Activated CD8-positive, alpha-beta memory T cell treated with anti-CD3 and anti-CD28 coated beads, Interleukin-2, amount 50 U/mL, for 4 hours (primary cell): ENCODE measurements at places on chromosomes 4 and X.

DNA sequence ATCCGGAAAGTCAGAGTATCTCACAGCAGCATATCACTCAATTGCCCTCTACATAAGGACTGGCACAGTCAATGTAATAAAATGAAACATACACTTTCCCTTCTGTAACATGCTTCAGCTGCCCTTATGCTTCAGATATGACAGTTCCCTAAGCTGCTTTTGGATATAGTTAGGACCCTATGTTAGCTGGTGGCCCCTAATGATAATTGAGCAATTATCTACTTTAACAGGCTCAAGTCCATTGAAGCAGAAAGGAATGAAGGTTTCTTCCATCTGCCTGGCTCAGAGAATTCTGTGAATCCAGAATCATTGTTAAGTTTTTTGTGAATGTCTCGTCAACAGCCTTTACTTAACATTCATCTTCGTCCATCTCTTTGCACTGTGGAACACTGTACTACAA is 951.2 kb upstream of the DIAPH2 start:
- no peak for DNase-seq

DNA sequence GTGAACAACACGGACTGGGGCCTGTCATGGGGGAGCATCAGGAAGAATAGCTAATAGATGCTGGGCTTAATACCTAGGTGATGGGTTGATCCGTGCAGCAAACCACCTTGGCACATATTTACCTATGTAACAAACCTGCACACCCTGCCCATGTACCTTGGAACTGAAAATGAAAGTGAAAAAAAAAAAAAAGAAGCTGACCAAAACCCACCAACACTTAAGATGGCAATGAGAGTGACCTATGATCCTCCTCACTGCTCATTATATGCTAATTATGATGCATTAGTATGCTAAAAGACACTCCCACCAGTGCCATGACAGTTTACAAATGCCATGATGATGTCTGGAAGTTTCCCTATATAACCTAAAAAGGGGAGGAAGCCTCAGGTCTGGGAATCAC is 503.2 kb upstream of the CTSO start:
- no peak for DNase-seq

DNA sequence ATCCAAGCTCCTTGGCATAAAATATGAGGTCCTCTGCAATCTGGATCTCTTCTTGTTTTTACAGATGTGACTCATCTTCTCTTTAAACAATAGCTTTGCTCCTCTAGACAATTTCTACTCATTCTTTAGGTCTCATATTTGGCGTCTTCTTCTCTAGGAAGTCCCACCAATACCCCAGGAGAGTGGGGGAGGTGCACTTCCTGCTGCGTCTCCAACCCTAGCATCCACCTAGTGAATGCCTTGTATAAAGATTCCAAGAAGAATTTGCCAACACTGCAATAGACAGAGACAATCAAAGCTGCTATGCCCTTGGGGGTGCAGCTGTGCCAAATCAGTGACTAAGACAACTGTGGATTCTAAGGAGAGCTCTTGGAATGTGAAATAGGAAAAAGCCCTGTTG is 45.7 kb upstream of the SLC10A7 start:
- no peak for DNase-seq

GRCh38 chr4:169485791-169486742 is 126.3 kb downstream of the NEK1 start:
- DNase-seq, result no peak

DNA sequence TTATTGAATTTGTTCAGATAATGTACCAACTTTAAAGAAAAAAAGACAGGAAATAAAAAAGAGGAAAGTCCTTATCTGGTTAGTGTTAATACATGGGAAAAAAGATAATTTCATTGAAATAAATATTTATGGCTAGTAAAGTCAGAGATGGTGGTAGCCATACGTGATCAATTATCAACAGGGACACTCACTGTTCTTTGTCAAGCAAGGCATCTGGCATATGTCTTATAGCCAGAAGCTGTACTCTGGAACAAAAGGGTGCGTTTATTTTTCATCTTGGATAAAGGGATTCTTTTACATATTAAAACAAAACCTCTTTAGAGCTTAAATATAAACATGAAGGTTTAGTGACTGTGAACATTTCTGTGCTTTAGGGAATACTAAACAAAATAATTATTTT is 26.7 kb downstream of the HDX start:
- no peak for DNase-seq

- no peak for DNase-seq
Observed at GRCh38 chrX:80578517-80579105, 158.4 kb downstream of the TENT5D start.

DNA sequence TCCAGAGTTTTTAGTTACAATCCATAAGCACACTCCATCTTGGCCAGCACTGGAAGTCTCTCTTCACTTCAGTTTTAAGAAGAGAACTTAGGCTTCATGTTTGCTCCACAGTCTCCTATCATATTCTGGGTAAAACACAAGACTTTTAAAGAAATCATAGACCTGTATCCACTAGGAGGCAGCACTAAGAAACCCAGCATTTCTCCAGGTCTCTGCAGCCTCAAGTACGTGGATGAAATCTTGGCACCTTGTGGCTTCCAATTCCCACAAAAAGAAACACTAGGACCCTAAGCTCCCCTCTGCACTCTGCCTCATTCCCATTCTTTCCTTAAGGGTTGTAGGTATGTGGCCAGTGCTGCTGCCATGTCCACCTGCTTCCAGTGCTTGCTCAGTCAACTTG is 367.3 kb upstream of the CASK start:
- DNase-seq, result no peak
